Activated naive CD8-positive, alpha-beta T cell treated with anti-CD3 and anti-CD28 coated beads, Interleukin-2, amount 10 ng/mL, durations not matched to agents 7 days and 5 days (primary cell): ENCODE measurements at places on chromosomes 4 and X. TPM values are rescaled to one million over a fixed set of nuclear protein-coding genes. Genes with fewer than 3 reads are reported as not detected.

RRH gene
- not detected for total RNA-seq

CENPI gene
- 24.6 TPM for total RNA-seq

VCX2 gene
- not detected for total RNA-seq

RBM46 gene
- total RNA-seq = not detected

DNA sequence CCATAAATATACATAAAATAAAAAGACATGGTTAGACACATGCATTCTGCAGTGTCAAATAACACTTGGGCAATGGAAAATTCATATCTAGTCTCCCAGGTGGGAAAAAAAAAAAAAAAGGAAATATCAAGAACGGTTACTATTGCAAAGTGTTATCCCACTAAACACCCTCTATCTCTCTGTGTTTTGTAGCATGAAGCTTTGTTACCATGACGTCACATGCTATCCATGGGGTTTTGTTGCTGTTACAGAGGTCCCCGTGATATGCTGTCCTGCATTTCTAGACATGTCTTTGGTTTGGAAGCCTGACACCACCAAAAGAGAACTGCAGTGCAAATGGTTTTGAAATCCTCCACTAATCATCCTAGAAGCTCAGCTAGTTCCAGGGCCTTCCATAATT, 50.7 kb upstream of the TLR3 start:
- no peak for DNase-seq

- no peak for DNase-seq
Observed at GRCh38 chr4:8283161-8283560, 13.6 kb downstream of the HTRA3 start.

DNA sequence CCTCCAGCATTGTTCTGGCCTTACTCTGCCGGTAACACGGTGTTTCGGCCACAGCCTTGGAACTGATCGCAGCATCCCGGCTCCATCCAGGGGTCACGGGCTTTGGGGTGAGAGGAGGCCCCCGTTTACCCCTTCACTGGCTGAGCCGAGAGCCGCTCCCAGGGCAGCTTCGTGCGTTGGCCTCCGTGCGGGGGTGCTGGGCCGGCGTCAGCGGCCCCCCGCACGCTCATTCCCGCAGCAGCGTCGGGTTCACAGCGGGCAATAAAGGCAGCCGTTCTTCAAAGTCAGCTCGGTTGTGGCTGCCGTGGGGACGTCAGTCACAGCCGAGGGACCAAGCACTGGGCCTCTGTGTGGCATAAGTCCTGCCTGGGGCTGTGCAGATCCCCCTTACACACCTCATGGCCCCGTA, 25.3 kb upstream of the PLCXD1 start:
- no peak for DNase-seq

DNA sequence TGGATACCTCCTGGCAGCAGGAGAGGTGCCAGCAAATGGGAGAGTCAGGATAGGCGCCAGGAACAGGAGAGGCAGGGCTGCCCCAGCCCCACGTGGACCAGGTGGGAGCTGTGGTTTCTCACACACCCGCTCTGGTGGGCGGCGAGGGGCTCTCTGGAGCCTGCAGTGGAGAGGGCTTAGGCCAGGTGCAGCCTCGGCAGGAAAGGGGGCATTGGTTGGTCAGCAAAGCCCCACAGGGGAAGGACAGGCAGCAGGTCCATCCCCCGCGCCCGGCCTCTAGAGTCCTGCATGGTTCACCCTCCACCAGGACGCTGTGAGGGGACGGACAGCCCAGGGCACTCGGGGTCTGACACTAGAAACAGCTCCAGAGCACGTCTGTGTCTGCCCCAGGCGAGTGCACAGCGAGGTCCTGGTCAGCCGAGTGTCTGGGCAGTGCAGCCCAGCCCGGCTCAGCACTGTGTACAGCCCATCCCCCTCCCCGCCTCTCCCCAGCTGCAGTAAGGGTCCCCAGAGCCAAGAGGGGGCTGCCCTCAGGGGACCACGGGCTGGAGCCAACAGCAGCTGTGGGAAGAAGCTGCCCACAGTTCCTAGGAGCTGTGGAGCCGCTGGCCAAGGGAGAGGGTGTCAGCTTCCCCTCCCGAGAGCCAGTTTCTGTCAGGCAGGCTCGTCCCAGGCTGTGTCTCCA, 8.2 kb downstream of the ATP5ME start:
- no peak for DNase-seq

DNA sequence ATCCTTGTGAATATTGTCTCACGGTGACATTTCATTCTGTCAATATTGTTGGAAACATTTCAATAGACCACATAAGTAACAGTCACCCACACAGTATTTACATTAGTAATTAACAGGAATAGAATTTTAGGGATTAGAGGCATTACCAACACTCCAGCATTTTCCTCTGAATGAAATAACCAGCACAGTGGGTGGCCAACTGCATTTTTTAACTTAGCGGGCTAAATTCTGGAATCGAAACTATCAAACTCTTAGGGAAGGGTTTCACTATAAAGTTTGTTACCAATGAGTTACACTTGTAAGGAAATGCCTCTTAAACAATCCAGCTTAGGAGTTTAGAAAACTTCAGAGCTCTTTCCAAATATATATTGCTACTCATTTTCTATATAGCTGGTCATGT, 403.0 kb downstream of the ADGRL3 start:
- DNase-seq = no peak

- DNase-seq = no peak
Observed at GRCh38 chr4:186146458-186146857, 42.0 kb downstream of the FAM149A start.

DNA sequence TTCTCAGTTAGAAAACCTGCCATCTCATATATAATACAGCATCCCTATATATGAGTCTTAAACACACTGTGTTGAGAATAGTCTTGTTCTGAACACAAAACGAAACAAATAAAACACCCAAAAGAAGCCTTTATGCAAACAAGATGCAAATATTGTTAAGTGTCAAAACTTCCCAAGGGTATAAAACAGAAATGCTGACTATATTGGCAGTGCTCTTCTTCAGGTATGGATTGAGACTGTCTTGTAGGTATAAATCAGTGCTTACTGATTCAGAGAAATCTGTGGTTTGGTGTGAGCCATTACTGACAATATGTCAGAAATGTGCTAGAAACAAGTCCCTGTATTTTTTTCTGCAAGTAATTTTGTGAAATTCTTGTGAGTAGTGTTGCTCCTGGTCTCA, 82.8 kb upstream of the CTSO start:
- no peak for DNase-seq
